Psoas muscle (tissue), 8 donors: ENCODE measurements at places on chromosomes 7 and 10.

DNA sequence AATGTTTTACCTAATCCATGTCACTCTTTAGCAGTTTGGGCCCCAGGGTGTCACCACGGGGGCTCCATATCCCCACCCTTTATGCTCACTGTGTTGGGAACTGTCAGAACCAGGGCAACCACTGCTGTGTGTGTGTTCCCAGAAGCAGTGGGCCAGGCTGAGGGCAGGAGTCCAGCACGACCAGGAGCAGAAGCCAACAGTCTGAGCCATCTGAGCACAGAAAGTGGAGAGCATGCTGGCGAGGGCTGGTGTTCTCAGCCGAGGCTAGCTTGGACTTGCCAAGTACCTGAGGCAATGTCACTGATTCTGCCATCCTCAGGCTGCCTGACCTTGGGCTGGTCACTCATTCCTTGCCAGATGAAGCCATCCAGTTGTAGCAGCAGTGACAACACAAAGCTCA is 285.0 kb downstream of the BMPER start:
- DNase-seq = peak; percentile 67

GRCh38 chr10:89367529-89367928 is 10.3 kb upstream of the IFIT1B start:
- DNase-seq = no peak

- no peak for DNase-seq
Measured at GRCh38 chr10:7872041-7872442, 53.7 kb downstream of the TAF3 start.

DNA sequence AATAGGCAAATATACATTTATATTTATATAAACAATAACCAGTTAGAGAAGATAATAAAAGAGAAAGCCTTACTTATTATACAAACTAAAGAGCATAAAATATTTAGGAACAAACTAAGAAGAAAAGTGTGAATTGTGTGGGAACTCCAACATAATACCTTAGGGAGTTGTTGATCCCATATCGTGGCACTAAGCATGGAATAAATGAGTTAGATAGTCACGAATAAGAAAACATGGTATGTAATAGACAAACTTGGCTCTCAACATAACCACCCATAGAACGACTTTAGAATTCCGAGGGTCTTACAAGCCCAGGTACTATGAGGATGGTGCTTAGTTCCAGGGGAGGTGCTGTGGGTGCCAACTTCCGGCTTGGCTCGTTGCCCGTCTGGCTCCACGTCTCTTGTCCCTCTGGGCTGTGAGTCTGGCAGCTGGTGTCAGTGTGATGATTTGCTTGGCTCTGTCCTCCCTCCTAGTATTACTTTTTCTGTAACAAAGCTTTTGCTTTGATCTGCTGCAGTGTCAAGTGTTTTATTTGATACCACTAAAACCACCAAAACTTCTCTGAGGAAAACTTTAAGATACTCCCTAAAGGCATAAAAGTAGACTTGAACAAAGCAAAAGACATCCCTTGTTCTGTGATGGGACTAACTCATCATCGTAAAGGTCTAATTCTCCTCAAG is 9.5 kb upstream of the RBM20 start:
- DNase-seq = peak; percentile 89

DNA sequence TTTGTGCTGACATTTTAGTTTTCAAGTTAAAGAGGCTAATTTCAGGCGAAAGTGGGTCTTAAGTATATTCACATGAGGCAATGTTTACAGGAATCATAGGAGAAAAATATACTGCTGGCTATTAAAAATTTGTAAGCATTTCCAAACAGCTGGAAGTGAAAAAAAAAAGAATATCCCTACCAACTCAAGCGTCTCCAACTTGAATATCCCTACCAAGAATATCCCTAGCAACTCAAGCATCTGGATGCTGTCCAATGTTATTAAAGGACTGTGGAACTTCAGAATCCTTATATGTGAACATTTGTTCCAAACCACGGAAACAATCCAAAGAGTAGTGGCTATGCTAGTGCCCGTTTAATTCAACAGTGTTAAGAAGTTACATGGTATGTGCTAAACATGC is 1303.0 kb downstream of the GATA3 start:
- DNase-seq = no peak

DNA sequence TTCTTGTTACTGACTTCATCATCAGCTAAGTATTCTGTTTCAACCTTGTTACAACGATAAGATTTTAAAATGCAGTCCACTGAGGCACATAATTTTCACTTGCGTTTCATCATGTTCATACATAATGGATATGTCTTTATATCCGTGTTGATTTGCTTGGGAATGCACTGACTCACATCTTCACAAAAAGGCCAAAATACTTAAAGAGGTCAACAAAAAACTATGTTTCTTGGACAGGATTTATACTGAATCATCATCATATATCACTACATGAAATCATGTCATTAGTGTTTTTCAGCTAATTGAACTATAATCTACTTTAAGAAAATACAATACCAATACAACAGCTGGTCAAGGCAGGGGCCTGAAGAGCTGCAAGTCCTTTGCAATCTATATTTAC is 324.5 kb upstream of the KLF6 start:
- DNase-seq = no peak

DNA sequence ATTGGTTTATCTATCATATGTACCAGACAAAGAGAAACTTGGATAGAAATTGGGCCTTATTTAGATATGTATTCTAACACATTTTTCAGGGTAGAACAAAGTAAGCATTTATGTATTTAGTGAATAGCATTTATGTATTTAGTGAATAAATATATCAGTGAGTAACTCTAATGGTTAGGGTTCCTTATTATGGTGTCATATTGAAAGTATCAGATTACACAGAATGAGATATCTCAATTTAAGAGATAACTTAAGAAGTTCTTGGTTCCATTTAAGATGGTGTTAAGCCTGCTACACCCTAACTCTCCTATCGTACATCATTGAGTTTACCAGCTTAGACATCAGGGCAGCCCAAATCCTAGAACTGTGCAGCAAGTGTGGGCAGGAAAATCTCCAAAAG is 35.9 kb upstream of the DMTF1 start:
- no peak for DNase-seq

GRCh38 chr10:69492091-69492745 is 41.0 kb downstream of the TSPAN15 start:
- no peak for DNase-seq

DNA sequence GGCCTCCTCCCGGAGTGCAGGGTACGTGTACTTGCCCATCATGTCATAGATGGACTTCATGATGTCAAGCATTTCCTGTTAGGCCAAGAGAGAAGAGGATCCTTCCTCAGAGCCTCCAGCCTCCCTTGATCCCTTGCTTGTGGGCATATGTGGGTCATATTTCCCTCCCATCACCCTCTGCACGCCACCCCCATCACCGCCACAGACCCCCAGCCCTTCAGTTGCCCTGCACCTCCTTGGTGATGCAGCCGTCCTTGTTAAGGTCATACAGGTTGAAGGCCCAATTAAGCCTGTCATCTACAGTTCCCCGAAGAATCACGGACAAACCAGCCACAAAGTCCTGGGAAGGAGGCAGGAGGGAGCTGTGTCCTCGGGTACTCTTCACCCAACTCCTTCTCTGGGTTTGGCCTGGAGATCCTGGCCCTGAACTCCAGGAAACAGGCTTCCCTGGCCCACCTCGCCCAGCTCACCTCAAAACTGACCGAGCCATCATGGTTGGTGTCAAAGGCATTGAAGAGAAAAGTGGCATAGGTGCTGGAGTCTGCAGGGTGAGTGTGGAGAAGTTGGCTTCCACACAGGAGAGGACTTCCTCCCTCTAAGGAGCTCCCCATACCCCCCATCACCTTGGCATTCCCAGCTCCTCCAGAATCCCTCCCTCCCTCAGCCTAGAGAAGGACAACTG is 9.8 kb upstream of the OGA start:
- no peak for DNase-seq

- DNase-seq = no peak
Measured at GRCh38 chr7:34011696-34012095, 106.4 kb downstream of the BMPER start.

DNA sequence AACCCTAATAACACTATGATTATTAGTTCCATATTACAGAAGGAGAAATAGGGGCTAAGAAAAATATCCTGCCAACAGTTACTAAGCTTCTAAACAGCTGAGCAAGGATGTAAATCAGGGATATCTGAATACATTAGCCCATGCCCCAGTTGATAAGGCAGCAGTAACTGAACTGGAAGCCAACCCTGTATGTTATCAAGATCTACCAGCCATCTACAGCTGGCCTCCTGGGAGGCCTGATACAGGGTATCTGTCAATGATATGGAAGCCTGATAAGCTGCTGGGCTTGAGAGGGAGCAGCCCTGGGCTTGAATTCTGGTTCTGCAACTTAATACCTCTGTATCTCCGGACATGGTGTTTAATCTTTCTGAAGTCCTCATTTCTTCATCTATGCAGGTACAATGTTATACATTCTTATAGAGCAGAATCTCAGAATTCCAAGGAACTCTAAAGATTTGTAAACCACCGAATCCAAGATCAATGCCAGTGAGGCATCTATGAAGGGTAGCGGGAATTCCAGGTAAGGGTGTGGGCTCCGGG is 37.9 kb upstream of the AFAP1L2 start:
- DNase-seq = no peak

GRCh38 chr7:50988465-50988864 is 205.8 kb upstream of the GRB10 start:
- no peak for DNase-seq

DNA sequence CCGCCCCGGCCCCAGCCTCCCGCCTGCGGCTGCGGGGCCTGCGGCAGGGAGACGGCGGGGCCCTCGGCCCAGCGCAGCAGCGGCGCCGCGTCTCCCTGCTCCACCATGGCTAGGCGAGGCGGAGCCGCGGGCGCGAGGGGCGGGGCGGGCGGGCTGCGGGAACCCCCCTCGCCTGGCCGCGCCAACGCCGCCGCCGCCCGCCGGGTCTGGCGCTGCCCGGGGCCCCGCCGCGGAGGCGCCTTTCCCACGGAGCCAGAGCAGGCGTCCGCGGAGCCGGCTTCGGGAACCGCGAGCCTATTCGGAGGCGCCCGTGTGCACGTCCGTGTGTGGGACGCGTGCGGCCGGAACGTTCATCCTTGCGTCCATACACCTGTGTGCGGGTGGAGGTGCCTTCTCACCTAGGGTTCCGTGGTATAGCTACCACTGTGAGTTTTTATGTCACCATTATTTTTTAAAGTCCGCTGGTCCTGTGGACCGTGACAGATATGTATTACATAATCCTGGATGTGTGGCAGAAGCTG is at the start of gene DENND11:
Gene DENND11, minus strand, starts transcription at position 120 of the 521 bp plus-strand sequence. Its CDS starts 13 bp downstream, at position 107.
- peak; percentile 70 for DNase-seq

GRCh38 chr7:101094791-101095375 is 9.6 kb downstream of the TRIM56 start:
- peak; percentile 68 for DNase-seq

DNA sequence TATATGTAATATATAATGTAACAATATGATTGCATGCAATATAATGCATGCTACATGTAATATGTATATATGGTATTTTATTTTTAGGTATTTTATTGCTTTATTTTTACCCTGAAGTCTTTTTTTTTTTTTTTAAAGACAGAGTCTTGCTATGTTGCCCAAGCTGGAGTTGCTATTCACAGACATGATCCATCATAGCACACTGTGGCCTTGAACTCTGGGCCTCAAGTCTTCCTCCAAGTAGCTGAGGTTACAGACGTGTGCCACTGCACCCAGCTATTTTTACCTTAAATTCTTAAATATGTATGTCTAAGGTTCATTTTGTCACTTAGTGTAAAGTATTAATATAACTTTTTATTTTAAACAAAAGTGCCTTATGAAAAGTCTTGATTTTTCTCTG is 47.1 kb downstream of the MKLN1 start:
- DNase-seq = no peak

GRCh38 chr7:132213583-132213982 is 362.7 kb downstream of the PLXNA4 start:
- DNase-seq = no peak

GRCh38 chr7:112302566-112302965 is 96.1 kb downstream of the ZNF277 start:
- DNase-seq = no peak

- no peak for DNase-seq
Measured at GRCh38 chr10:50624866-50625501, 1.2 kb upstream of the SGMS1 start.
